Placental pericyte (primary cell): ENCODE measurements at places on chromosomes 6 and 20. TPM values are rescaled to one million over a fixed set of nuclear protein-coding genes. Genes with fewer than 3 reads are reported as not detected.

Gene KIFC1
- 1.1 and 68.3 TPM in 2 replicates for total RNA-seq

Gene FAM209B
- total RNA-seq: not detected in 2 replicates

Gene GSTA2
- total RNA-seq: not detected in 2 replicates

Gene LY6G6D
- not detected in 2 replicates for total RNA-seq

Gene KCNQ5
- total RNA-seq: 6.0 and 8.1 TPM in 2 replicates

Gene EYS
- total RNA-seq: under 0.01 TPM in 2 replicates

Gene BPIFB4
- not detected in 2 replicates for total RNA-seq

Gene SRMS
- total RNA-seq: not detected in 2 replicates

Gene FOXQ1
- total RNA-seq: 5.0 and 5.5 TPM in 2 replicates

Gene RRP36
- 71.8 and 146 TPM in 2 replicates for total RNA-seq

Gene STK4
- 24.5 and 46.8 TPM in 2 replicates for total RNA-seq

Gene CST4
- 10.7 TPM in 1 of 2 replicates, not detected in the other for total RNA-seq

Gene TREM2
- 0.22 TPM in 1 of 2 replicates, not detected in the other for total RNA-seq

Gene GJA10
- total RNA-seq: not detected in 2 replicates

Gene ADIG
- not detected in 2 replicates for total RNA-seq

Gene SAMD5
- 1.1 and 1.7 TPM in 2 replicates for total RNA-seq

Gene LGSN
- 0.22 TPM in 1 of 2 replicates, not detected in the other for total RNA-seq

Gene CD24
- 4.9 TPM in 1 of 2 replicates, not detected in the other for total RNA-seq

Gene HLA-DMB
- 0.14 TPM in 1 of 2 replicates, not detected in the other for total RNA-seq

Gene CDSN
- 0.14 TPM in 1 of 2 replicates, not detected in the other for total RNA-seq

Gene MCCD1
- not detected in 2 replicates for total RNA-seq

Gene C6orf141
- 0.72 and 2.2 TPM in 2 replicates for total RNA-seq

Gene PDE7B
- total RNA-seq: 20.2 and 30.2 TPM in 2 replicates

Gene SEMG1
- total RNA-seq: not detected in 2 replicates

Gene ZBTB46
- 3.3 and 20.5 TPM in 2 replicates for total RNA-seq

Gene SPATA25
- total RNA-seq: 1.6 and 3.3 TPM in 2 replicates

Gene LPA
- total RNA-seq: not detected in 2 replicates

Gene CDC5L
- total RNA-seq: 15.8 and 27.2 TPM in 2 replicates

Gene ECT2L
- not detected in 2 replicates for total RNA-seq

Gene CCN2
- total RNA-seq: 96.1 and 283 TPM in 2 replicates

Gene SLC32A1
- not detected in 2 replicates for total RNA-seq

Gene SFTA2
- total RNA-seq: not detected in 2 replicates

Gene AIG1
- total RNA-seq: 26.5 and 40.5 TPM in 2 replicates

Gene EMILIN3
- total RNA-seq: under 0.01 TPM in 1 of 2 replicates, not detected in the other

Gene PKIB
- 45.0 and 45.7 TPM in 2 replicates for total RNA-seq

Gene ARFGEF3
- total RNA-seq: under 0.01 and 0.22 TPM in 2 replicates

Gene HFE
- 7.7 and 16.9 TPM in 2 replicates for total RNA-seq

Gene TNFAIP3
- total RNA-seq: 10.3 and 19.0 TPM in 2 replicates

Gene OR2J3
- not detected in 2 replicates for total RNA-seq
